NCI-H1092 treated with DMSO at 0.1 percent for 48 hours (cell line): ENCODE measurements at places on chromosomes 11 and 22.

DNA sequence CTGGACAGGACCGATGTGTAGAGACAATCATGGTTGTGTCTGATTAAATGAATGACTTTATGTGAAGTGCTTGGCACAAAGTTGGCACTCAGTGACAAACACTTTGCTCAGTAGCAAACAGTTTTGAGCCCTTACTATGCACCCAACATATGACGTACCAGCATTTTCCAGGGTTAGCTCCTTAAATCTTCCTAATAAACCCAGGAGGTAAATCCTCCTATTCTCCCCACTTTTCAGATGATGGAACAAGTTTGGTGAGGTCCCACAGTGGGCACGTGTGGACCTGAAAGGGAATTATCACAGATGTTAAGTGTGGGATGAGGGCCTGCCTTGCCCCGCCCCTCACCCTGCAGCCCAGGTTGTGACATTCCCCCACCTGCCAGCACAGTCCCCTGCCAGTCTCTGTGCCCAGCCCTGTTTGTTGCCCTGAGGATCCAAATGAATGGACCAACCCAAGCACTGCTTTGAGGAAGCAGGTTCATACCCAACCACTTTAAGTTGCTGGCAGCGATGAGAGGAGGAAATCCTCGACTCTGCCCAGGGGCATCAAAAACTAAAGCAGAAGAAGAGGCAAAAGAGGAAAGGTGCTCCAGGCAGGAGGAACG lies 6.6 kb upstream of the CARD10 start:
- no peak for DNase-seq

- no peak for DNase-seq
These were observed 43.6 kb upstream of the FIBIN start for GRCh38 chr11:26950260-26950719.

DNA sequence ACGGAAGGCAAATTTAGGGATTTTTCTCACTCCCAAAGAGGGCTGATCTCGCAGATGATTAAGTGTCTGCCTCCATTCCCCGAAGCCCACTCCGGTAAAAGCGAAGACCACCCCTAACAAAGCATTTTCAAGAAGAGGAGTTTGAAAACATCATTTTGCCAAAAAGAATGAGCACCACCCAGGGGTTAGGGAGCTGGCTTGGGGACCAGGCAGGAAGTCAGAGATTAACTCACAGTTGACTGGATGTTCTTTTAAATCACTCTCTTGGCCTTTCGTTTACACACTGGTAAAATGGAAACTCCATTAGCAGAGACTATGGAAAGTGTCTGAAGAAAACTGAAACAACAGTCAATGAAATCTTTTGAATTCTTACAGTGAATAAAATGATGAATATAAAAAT lies 7.9 kb upstream of the TRIM44 start:
- DNase-seq, result no peak

- DNase-seq, result peak; percentile 83
These were observed 1.5 kb downstream of the CHEK1 start for GRCh38 chr11:125626288-125626950.
